ENCODE measurements at places on chromosomes 11 and 22.

GRCh38 chr11:19428206-19429002 is 187.7 kb upstream of the E2F8 start:
- no peak for DNase-seq

DNA sequence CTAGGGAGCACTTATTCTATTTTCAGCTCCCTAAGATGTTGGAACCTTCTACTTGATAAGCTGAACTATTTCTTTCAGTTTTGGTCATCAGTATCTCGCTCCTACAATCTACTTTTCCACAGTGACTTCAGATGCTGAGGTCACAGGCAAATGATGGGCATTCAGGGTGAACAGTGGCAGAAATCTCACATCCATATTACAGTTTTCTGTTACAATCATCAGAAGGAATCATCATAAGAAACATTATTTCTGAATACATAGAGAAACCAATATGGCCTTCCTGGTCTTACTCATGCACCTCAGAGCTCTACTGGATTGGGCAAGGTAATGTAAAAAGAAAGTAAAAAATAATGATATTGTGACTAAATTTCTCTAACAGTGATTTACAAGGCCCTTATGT is 39.4 kb upstream of the DDI1 start:
- no peak for DNase-seq

DNA sequence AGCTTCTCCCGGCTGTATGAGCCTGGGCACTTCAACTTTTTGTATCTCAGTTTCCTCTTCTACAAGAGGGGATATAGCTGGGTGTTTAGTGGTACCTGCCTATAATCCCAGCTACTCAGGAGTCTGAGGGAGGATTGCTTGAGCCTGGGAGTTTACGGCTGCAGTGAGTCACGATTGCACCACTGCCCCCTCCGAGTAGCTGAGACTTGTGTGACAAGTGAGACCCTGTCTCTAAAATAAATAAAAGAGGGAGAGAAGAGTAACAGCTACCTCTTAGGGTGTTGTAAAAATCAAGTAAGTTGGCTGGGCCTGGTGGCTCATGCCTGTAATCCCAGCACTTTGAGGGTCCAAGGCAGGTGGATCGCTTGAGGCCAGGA is 10.0 kb upstream of the CATSPER1 start:
- no peak for DNase-seq

DNA sequence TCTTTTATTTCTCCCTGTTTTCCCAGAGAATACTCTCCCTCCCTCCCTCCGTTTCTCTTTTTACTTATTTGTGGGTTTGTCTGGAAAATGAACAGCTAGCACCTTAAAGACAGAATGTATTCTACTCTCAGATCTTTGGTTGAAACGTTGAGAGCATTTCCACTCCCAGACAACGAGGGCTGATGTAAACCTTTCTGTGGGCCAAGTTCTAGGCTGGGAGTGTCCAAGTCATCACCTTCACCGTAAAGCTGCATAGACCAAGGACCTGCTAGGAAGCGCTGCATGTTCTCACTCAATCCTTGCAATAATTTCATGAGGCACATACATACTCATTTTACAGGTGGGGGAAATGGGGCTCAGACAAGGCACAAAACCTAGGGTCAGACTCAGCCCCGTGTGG is 32.4 kb downstream of the MYH9 start:
- no peak for DNase-seq

- no peak for DNase-seq
Measured at GRCh38 chr11:8019314-8020243, 32.4 kb downstream of the EIF3F start.

GRCh38 chr11:90204832-90205646 is 17.8 kb downstream of the CHORDC1 start:
- DNase-seq = no peak

DNA sequence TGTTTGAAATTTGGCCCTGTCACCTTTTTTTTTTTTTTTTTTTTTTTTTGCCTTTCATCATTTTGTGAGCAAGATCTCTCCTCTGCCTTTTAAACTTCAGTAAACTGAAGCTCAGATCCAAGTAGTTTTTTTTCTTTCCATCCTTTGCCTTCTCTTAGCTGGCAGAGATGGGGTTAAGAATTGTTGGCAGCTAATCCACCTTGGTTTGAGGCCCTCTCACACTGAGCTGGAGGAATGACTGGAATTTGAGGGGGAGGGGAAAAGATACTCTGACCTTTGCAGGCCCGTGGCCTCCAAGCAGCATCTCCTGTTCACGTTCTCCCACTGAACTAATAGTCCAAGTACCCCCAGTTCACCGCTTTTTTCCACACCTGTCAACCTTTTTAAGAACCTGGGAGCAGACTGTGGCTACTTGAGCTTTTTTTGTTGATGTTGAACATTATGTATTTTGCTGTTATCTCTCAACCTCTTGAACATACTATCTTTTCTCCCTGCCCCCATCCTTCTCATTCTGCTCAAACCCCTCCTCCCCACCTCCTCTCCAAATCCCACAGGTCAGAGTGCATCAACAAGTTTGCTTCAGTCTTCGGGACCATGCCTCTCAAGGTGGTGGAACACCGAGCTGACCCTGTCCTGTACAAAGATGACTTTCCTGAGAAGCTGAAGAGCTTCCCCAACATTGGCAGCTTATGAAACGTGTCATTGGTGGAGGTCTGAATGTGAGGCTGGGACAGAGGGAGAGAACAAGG is 66.2 kb downstream of the ALX4 start:
- DNase-seq = no peak

DNA sequence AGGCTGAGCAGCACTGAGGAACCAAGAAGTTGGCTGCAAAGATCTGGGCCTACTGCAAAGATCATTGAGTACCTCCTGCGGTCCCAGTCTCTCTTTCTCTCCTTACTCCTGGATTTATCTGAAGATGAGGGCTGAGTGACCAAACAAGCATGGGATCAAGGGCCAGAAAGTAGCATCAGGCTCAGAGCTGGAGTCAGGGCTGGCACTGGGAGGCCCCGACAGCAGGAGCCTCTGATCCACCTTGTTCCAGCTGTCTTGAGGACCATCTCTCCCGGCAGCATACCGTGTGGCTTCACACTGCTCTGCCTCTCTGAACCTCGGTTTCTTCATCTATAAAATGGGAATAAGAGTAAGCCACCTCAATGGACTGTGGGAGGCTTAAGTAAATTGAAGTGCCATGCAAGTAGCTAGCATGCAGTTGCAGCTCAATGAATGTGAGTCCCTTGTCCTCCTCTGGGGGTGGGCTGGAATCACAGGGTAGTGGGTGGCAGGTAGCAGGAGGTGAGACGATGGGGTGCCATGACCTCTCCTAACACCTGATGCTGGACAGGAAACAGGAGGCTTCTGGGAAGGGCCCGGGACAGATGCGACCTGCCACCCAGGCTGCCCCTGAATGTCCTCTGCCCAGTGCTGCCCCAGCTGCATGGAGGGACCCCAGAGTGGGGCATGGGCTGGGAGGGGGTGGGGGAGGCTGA is 52.5 kb upstream of the PRDM11 start:
- DNase-seq = no peak

- no peak for DNase-seq
Measured at GRCh38 chr11:34840736-34841386, 75.3 kb downstream of the APIP start.

GRCh38 chr11:44305470-44306051 is 4.4 kb downstream of the ALX4 start:
- DNase-seq = no peak

- DNase-seq = no peak
Measured at GRCh38 chr22:36562261-36562835, 33.4 kb upstream of the EIF3D start.

GRCh38 chr11:12449961-12450715 is 72.8 kb downstream of the PARVA start:
- no peak for DNase-seq

DNA sequence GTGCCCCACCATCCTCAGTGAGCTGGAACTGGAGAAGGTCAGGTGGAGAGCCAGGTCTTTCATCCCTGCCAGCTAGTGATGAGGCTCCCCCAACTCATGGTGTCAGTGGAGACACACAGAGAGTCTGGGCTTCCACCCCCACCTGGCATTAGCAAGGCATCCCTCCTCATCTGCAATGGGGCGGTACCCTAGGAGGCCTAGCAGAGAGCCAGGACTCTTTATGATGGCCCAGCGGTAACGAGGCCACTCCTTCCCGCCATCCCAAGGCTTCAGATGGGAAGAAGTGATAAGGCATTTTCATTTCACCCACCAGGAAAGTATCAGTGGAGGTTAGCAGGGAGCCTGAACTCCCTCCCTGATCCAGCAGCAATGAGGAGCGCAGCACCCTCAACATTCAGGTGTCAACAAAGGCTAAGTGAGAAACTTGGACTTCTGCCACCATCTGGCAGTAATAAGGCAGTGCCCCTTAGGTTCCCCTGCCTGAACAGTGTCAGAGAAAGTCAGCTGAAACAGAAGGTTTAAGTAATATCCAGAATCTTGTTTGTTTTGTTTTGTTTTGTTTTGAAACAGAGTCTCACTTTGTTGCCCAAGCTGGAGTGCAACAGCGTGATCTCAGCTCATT is 40.5 kb upstream of the FBLN1 start:
- DNase-seq = no peak

DNA sequence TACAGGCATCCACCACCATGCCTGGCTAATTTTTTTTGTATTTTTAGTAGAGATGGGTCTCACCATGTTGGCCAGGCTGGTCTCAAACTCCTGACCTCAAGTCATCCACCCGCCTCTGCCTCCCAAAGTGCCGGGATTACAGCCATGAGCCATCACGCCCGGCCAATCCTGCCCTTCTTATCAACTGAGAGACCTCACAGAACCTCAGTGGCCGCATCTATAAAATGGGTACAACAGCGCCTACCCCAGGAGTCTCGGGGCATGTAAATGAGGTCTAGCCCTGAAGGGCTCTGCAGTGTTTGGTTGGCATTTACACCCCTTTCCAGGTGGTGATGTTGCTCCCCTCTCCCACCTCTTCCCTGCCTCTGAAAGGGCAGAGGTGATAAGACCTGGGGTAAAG is 11.7 kb downstream of the SYNGR1 start:
- no peak for DNase-seq

- DNase-seq = no peak
Measured at GRCh38 chr11:75303544-75304224, 47.8 kb downstream of the ARRB1 start.

- DNase-seq = no peak
Measured at GRCh38 chr22:37692627-37693285, 4.1 kb upstream of the TRIOBP start.

DNA sequence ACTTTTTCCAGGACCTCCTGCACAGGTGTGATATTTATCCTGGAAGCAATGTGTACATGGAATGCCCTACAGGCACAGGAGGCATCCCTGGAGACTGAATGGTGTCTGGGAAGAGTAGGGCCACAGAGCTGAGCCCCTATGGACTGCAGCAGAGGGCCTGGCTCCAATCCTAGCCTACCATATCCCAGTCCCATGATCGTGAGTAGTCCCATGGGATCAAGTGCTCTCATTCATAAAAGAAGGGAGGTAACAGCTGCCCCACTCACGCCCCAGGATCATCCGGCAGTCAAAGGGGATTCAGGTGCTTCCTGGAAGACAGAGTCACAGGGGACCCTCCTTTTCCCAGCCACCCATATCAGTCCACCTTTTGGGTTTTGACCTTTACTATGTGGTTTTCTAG is 24.0 kb downstream of the ANKK1 start:
- DNase-seq = no peak

DNA sequence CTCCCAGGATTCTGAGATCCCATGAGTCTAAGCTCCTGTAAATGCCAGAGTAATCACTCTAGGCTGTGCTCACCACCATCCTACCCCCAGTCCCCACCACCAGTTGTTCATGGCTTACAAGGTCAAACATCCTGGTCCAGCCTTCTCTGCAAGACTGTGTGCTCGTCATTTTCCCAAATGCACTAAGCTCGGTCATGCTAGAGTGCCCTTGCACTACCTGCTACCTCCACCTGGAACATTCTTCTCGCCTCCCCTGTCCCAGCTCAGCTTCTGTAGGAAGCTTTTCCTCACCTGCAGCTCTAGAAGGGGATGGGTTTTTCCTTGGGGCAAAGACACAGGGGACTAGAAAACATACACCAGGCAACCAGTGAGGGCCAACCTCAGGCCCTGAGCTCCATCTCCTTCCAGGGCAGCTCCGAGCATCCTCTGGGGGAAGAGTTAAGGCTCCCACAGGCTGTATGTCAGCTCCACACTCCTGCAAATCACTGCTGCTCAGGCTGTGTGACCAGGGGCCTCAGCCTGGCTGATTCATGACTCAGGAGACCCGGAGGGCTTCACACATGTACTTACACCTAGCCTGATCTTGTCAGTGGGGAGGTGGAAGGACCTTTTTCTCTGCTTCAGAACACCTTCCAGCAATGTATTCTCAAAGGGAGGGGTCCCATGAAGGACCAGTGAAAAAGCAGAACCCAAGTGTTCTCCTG is 37.2 kb upstream of the CSNK2A3 start:
- no peak for DNase-seq

GRCh38 chr22:17438026-17438425 is 68.8 kb downstream of the CECR2 start:
- no peak for DNase-seq

GRCh38 chr11:94060401-94060800 is 39.2 kb downstream of the HEPHL1 start:
- no peak for DNase-seq

GRCh38 chr22:31230155-31230870 is 18.2 kb downstream of the LIMK2 start:
- no peak for DNase-seq

- DNase-seq = no peak
Measured at GRCh38 chr11:22520521-22520920, 105.1 kb downstream of the FANCF start.

DNA sequence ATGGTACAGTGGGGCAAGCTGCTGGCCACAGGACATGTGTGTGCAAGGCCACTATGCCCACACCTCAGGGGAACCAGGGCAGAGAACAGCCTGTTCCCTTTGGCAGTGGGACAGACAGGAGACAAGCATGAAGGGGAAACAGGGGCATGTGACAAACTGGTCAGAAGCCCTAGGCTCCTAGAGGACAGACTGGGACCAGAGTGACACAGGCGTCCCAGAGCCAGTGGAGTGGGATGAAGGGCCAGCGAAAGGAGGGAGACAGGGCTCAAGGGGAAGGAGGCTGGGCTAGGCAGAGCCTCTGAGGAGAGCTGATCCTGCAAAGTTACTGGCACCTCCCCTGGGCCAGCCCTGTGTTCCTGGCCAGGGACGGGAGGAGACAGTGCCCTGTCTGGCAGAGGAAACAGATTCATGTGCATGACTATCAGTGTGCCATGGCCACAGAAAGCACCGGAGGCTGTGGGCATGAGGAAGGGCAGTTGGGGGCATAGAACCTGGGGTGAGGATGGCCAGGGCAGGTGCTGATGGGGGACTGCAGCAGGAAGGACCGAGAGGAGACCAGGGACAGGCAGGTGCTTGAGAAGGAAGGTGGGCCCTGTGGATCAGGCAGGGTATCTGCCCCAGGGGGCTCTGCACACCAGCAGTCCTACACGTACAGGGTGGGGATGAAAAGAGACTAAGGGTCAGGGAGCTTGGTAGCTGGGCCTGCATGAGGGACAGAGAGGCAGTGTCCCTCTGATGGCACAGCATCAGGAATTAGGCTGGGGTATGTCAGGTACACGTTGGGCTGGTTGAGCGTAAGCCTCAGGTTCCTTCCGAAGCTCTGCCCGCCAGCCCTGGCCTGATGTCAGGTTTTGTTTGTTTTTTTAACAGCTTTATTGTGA is 9.8 kb downstream of the DERL3 start:
- DNase-seq = no peak

GRCh38 chr22:30445438-30446145 is 20.0 kb downstream of the MTFP1 start:
- no peak for DNase-seq

- DNase-seq = no peak
Measured at GRCh38 chr11:45385423-45385822, 99.3 kb upstream of the SYT13 start.

Data from esophagus squamous epithelium (tissue), 5 donors.